ENCODE measurements at places on chromosomes 7 and 10.

DNA sequence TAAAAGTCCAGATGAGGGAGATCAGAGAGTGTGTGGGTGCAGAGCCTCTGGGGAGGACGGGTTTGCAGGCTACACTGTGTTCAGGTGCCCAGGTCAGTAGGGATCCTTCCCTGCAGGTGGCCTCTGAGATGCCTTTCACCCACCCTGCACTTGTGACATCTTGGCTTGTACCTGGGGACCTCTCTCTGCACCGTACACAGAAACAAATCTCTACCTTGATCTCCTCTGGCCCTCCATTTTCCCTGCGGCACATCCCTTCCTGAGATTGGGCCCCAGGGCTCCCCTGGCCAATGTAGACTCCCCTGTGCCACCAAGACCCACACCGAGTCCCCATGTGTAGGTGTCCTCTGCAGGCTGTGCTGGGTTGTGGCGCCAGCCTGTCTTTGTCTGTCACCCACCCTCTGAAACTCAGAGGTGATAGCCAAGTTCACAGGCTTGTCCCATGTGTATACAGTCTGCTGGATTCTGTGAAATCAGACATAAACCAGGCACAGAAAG is 140.6 kb downstream of the PTPN20 start:
- no peak for DNase-seq

DNA sequence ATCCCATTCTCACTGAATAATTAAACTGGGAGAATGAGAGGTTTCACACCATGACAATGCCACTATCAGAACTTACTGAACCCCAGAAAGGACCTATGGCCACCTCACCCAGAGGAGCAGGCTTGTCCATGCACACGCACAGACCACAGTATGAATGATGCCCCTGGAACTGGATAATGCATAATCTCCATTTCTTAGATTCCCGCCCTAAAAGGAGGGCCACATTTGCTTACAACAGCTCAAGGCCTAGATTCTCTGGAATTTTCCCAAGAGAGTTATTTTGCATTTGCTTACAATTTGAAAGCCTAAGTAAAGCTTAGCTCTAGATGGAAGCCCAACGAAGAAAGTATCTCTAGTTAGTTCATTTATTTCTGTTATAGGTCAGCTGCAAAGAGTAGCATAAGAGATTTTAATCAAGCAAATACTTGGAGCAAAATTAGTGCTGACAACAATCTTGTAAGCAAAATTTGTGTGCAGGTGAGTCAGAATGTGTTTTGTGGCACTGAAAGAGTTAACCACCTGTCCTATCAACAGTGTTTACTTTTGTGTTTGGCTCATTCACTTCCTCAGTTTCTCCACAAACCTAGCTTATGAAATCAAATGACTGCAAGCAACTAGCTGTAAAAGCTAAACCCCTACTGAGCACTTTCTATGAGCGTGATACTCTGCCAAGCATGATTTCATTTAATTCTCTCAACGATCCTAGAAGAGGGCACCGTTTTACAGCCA is 32.1 kb downstream of the ELMO1 start:
- DNase-seq: no peak

DNA sequence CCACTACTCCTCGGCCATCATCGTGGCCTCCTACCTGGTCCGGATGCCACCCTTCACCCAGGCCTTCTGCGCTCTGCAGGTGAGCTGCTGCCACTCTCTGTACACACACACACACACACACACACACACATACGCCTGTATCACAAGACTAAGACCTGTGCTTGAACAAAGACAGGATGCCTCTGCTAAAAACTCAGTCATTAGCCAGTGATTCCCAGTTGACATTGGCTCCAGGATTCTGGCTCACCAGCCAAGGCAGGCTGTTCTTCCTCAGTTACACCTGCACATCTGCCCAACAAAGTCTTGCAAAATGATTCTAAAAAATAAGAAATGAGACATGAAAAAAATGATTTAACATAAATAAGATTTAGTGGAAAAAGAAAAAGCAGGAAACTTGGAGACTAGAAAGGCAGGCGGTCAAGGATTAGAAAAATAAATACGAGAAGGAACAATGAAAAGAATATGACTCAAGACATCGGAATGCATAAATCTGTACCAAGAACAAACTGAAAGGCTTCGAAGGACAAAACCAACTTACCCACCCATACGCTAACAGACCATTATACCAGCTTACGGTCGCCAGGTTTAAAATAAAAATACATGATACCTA is 7.4 kb upstream of the LRRC18 start:
- no peak for DNase-seq

DNA sequence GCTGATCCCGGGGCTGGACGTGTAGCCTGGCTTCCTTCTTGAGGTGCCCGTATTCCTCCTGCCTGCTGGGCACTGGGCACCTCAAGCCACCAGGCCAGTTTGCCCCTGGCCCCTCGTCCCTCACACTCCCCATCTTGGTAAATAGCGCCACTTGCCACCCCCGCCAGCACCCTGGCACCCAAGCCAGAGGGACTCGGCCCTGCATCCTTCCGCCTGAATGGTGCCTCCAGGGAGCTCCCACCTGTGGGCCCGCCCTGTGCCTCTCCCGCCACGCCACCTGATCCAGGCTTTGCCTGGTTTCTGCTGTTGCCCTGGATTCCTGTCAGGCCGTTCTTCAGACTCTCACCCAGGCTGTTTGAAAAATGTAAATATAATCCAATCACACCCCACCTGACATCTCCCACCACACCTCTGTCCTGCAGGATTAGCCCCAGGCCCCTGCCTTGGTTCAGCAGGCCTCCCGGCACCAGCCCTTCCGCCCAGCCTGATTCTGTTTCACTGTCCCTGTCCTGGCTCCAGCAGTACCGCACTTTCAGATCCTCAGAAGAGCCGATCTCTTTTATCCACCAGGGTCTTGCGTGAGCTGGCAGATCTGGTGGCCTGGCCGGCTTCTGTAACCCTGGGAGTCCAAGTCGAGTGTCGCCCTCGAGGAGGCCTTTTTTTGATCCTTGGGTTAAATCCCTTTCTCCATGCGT is 33.8 kb downstream of the WIPI2 start:
- no peak for DNase-seq

GRCh38 chr7:24793982-24794648 is 36.9 kb upstream of the GSDME start:
- no peak for DNase-seq

- DNase-seq: no peak
Observed at GRCh38 chr7:6181136-6181535, 91.3 kb downstream of the CYTH3 start.

DNA sequence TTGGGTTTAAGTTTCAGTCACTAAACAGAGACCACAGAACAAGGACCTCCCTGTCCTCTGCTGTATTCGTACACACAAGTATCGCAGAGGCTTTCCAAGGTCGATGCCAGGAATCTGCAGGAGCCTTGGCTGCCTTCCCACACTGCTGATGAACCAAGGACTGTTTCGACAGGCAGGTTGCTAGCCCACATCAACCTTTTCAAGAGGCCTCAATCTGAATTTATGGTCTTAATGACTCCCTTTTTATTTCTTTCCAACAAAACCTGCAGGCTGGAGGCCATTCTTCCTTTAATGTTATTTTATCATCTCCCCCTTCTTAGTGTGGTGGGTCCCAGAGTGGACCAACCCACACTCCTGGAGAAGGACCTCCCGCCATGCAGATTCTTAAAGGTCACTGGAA is 45.6 kb downstream of the JCAD start:
- no peak for DNase-seq

DNA sequence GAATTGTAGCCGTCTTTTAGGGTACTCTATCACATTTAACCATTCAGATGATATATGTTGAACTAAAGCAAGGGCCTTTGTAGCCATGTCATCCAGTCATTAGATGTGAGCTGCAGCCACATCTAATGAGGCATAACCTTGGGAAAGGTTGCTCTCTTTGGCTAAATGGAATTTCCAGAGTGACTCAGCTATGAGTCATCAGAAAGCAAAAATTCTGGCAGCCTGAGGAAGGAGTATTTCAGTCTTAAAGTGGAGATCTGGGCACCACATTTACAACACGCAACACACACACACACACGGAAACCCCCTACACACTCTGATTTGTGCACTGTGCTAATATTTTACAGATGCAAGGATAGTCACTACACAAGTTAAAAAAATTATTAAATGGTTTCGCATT is 176.9 kb upstream of the ZWINT start:
- no peak for DNase-seq

- DNase-seq: no peak
Observed at GRCh38 chr10:102752934-102753664, 9.4 kb downstream of the WBP1L start.

- no peak for DNase-seq
Observed at GRCh38 chr10:100810091-100810834, 64.9 kb downstream of the PAX2 start.

GRCh38 chr10:22693860-22694259 is 20.5 kb downstream of the PIP4K2A start:
- no peak for DNase-seq

- no peak for DNase-seq
Observed at GRCh38 chr10:850093-850492, 81.4 kb downstream of the LARP4B start.

GRCh38 chr7:20913853-20914252 is 127.2 kb upstream of the SP8 start:
- no peak for DNase-seq

DNA sequence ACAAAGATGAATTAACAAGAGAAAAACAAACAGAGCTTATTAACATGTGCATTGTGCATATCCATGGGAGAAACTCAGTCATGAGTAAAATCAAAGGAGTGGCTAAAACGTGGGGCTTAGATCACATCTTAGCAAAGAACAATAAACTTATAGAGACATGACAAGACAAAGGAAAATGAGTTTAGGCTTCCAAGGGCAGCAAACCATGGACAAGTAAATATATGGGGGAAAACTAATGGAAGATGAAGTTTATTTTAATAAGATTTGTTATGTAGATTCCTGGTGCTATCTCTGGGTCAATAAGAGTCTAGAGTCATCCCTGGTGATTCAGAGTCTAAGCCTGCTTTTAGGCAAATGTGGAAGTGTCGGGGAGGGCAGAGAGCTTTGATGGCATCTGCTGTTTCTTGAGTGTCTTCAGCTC is 87.2 kb upstream of the PLPP4 start:
- DNase-seq: no peak

- no peak for DNase-seq
Observed at GRCh38 chr7:99032928-99033327, 111.0 kb downstream of the SMURF1 start.

GRCh38 chr10:90944749-90945148 is 23.9 kb upstream of the ANKRD1 start:
- DNase-seq: no peak

DNA sequence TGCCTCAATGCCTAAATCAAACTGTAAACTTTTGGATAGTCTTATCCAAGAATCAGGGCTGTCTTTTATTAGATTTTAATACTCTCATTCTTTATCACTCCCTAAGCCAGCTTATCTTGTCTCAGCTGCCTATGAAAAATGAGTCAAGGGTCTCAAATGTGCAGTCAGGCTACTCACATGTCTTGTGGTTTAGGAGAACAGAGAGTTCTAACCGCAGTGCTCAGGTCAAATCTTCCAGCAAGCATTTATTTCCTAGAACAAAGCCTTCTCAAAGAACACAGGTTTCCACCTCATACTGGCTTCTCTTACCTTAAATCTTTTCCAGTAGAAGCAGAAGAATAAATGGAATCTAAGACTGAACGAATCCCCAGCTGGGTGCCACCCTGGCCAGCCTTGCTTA is 23.5 kb downstream of the HTR5A start:
- DNase-seq: no peak

- no peak for DNase-seq
Observed at GRCh38 chr7:12458520-12459131, 55.0 kb upstream of the VWDE start.

- DNase-seq: no peak
Observed at GRCh38 chr7:155216475-155217272, 81.0 kb upstream of the INSIG1 start.

GRCh38 chr10:28569506-28570159 is 36.7 kb downstream of the WAC start:
- DNase-seq: no peak

DNA sequence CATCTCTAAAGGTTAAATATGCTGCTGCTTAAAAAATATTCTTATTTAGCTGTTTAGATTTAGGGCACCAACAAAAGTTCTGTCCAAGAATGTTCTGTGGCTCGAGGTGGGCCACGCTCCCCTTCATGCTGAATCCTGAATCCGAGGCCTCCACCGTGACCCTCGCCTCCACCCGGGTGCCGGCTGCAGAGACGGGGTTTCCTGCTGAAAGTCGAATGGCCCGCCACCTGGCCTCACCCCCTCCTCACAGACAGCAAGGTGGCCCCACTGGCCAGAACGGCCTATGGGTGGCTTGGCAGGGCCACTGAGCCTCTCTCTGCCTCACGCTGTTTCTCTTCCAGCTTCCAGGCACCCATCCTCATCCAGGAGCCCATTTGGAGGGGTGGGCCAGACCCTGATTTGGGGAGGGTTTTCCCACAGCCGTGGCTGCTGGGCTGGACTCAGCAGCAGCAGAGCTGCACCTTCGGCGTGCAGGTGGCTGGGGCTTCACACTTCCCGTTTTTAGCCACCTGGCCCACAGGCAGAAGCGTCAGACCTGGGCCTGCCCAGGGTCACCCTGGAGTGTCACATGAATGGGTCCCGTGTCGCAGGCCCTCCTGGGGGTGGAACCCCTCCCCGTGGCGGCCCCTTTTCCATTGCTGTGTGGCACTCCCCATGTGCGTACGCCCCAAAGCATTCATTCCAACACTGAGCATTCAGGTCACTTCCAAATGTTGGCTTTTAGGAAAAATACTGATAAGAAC is 26.3 kb upstream of the ADGRA1 start:
- no peak for DNase-seq

DNA sequence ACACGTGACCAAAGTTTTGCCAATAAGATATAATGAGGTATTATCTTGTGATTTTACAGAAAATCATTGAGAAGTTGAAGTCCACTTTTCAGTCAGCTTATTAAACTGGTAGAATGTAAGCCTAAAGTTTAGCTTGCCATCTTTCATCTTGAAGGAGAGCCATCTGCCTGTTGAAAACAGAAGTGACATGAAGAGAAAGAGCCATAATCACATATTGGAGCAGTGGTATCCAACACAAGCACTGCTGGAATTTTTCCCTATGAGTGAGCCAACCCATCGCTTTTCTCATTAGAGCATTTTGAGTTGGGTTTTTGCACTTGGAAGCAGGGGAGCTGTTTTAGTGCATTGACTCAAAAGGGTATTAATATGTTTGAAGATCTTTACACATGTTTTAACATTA is 117.6 kb upstream of the FERD3L start:
- DNase-seq: no peak
